NCI-H2107 (cell line): ENCODE measurements at places on chromosomes 4 and X.

DNA sequence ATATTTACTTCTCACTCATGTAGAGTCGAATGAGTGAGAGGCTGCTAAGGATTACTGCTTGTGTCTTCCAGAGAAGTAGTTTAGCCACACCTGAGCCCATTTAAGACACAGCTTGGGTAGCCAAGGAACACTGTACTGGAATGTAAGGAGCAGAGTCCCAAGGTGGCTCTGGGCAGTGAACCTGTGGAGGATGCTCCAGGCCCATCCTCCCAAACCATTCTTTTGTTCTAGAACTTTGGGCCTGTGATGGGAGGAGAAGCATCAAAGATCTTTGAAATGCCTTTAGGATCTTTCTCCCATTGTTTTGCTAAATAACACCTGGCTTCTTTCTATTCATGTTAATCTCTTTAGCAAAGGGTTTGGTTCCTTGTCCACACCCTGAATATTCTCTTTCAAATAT lies 162.2 kb downstream of the KLHL4 start:
- no peak for DNase-seq

- no peak for DNase-seq
Observed at GRCh38 chr4:167084321-167084720, 150.0 kb downstream of the SPOCK3 start.

DNA sequence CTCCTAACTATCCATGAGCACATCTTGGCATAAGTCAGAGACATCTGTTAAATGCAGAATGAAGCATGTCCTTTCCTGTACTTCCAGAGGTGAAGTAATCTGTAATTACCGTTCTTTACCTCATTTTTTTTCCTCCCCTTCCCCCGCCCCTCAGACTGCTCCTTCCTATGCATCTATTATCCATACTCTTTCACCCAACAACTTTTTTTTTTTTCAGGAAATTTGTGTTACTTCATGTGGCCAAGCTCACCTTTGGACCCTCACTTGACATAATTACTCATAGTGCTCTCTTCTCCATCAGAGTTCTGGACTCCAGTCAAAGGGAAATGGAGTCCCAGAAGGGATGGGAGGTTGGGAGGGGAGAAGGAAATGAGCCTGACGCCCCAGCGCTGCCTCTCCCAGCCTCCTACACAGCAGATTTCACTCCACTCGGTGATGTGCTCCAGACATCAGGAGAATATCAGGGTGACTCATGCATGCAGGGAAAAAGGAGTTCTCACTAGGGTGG lies 568.8 kb downstream of the STIM2 start:
- no peak for DNase-seq

- DNase-seq: no peak
Observed at GRCh38 chr4:10671366-10671765, 13.2 kb downstream of the CLNK start.

DNA sequence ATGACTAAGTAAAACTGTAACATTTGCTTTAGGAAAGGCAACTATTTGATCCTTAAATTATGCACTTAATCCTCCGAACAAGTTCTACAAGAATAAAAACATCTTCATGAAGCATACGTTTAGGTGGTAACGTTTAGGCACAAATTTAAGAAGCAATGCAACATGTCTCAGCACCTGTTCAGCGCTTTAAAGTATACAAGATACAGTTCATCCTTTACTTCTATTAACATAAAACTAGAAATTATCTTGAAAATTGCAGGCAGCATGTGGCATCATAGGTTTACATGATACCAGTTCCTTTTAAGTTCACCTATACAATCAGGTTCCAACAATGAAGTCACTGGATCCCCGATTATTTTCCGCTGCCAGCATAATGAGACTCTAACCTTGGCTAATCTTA lies 1.5 kb downstream of the PLA2G12A start:
- DNase-seq: no peak

DNA sequence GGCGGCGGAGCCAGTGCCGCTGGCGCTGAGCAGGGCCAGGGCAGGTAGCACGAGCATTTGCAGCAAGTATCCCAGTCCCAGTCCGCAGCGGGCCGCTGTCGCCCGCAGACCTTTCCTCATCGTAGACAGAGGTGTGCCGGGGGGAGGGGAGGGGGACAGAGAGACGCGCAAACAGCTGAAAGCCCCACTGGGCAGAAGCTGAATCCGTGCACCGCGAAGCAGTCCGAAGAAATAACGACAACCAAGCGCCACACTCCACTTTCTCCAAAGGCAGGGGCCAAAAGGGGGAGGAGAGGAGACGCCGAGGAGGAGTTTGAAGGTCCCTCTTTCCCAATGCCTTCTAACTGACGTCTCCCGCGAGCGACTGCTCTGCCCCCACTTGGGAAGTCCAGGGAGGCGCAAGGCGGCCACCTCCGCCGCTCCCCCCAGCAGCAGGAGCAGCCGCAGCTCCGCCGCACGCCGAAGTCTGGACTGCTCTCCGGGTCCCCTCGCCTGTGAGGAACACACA lies at the start of gene UNC5C:
Gene UNC5C (minus strand): TSS at position 236 of the 508 bp plus-strand sequence.
- DNase-seq: no peak

DNA sequence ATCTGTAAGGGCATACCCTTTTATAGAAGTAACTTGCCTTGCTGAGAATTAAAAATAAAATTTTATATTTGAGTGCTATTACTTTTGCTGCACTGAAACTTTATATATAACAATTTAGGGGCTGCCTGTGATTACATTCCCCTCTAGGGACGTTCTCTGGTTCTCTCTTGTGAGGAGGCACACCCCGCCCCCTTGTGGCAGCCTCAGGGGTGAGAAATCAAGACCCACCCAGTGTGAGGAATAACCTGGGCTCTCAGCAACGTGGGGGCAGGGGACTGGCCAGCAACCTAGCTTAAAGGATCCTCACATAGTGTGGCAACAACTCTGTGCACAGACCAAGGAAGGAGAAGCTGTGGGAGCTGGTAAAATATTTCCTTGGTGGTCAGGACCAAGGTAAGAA lies 43.7 kb downstream of the MAGEA9 start:
- DNase-seq: no peak

- no peak for DNase-seq
Observed at GRCh38 chr4:4792466-4792865, 67.0 kb upstream of the MSX1 start.
